ENCODE measurements at places on chromosomes 5 and 9.

GRCh38 chr5:23303435-23303834 is 204.0 kb upstream of the PRDM9 start:
- DNase-seq = no peak

GRCh38 chr5:137147346-137147745 is 351.8 kb downstream of the SPOCK1 start:
- no peak for DNase-seq

DNA sequence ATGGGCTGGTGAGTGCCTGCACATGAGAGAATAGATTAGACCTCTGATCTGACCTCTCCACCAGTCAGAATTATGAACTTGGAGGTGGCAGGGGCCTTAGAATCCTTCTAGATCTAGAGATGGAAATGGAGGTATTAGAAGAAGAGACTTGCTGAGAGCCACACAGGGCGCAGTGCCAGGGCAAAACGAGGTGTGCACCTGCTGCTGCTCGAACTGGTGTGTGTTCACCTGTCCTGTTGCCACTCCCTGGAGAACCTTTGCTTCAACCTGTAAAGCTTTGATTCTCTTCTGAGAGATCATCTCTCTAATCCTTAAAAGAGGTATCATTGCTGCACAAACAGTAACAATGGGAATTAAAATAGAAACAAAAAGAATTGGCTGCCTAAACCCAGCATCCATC is 24.9 kb downstream of the FRMPD1 start:
- no peak for DNase-seq

DNA sequence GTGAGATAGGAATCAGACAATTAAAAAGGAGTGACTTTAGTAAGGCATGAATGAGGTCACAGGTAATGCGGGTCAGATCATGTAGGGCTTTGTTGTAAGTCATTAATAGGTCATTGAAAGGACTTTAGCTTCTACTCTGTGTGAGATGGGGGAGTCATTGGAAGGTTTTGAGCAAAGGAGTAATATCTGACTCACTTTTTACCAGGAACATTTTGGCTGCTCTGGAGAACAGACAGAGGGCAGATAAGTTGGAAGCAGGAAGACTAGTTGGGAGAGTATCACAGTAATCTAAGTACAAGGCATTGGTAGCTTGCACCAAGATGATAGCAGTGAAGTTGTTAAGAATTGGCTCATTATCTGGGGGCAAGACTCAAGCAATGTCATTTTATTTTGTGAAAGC is 37.4 kb downstream of the KIF2A start:
- DNase-seq = no peak

GRCh38 chr5:158880483-158881001 is 219.2 kb downstream of the EBF1 start:
- no peak for DNase-seq

- DNase-seq = no peak
Observed at GRCh38 chr9:26459959-26460358, 432.6 kb downstream of the CAAP1 start.

DNA sequence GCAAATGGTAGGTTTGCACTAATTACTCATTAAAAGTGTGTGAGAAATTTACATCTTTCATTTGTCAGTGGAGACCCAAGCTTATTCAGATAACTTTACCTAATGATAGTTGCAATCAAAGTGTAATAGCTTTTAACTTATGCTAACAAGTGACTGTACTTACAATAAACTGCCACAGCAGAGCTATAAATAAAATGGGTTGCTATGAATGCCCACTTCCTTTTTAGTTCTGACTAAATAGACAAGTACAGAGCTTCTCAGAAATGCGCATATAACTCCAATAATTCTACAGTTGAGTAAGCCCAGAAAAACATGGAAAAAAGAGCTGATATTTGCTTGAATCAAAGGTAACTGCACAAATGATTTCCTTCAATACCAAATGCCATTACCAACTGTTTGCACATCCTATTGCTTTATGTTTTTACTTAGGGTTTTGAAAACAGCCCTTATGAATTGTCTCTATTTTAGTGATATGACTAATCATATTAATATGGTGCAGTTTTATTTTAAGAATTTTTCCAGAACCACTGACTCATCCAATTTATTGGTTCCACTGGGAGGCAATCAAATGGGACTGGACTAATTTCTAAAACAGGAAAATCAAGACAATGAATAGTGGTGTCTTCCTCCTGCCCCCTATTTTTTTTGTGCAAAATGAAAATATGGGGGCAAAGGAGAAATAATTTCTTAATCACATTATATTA is 84.1 kb downstream of the PPP2R2B start:
- no peak for DNase-seq
